ENCODE measurements at places on chromosomes 6 and 20. TPM values are rescaled to one million over a fixed set of nuclear protein-coding genes. Genes with fewer than 3 reads are reported as not detected.

The MLN gene
- not detected for polyA plus RNA-seq

The DPM1 gene
- 63.0 TPM for polyA plus RNA-seq

The ANKRD6 gene
- polyA plus RNA-seq: 0.63 TPM

The HDGFL1 gene
- polyA plus RNA-seq: not detected

The CPNE5 gene
- 105 TPM for polyA plus RNA-seq

The PLEKHG1 gene
- 82.2 TPM for polyA plus RNA-seq

The ERMARD gene
- polyA plus RNA-seq: 19.4 TPM

The MYLK2 gene
- not detected for polyA plus RNA-seq

The PI16 gene
- 2.7 TPM for polyA plus RNA-seq

The ULBP3 gene
- polyA plus RNA-seq: not detected

The TMEM217 gene
- polyA plus RNA-seq: not detected

The LSM14B gene
- 3.4 TPM for polyA plus RNA-seq

The THEMIS gene
- 0.47 TPM for polyA plus RNA-seq

The AVP gene
- polyA plus RNA-seq: not detected

The DEF6 gene
- 73.5 TPM for polyA plus RNA-seq

The STX16 gene
- polyA plus RNA-seq: 22.7 TPM

The TAAR8 gene
- polyA plus RNA-seq: not detected

The TPBG gene
- polyA plus RNA-seq: not detected

The SLC22A7 gene
- not detected for polyA plus RNA-seq

The PREX1 gene
- polyA plus RNA-seq: 16.7 TPM

The ADTRP gene
- polyA plus RNA-seq: not detected

The CD24 gene
- polyA plus RNA-seq: 197 TPM

The RPS6KA2 gene
- 5.0 TPM for polyA plus RNA-seq

The ASXL1 gene
- polyA plus RNA-seq: 14.9 TPM

The RBM24 gene
- polyA plus RNA-seq: not detected

The TAP1 gene
- polyA plus RNA-seq: 215 TPM

The CLVS2 gene
- polyA plus RNA-seq: not detected

The NRM gene
- 47.4 TPM for polyA plus RNA-seq

The NRSN1 gene
- polyA plus RNA-seq: not detected

The DUSP15 gene
- polyA plus RNA-seq: not detected

The HLA-DRA gene
- 17,877 TPM for polyA plus RNA-seq

The MAP7 gene
- polyA plus RNA-seq: 0.19 TPM

The UBE2J1 gene
- 147 TPM for polyA plus RNA-seq

The EDEM2 gene
- 46.1 TPM for polyA plus RNA-seq

The C2 gene
- not detected for polyA plus RNA-seq

The MRPL18 gene
- 80.7 TPM for polyA plus RNA-seq

The PLG gene
- polyA plus RNA-seq: not detected

The RPN2 gene
- 200 TPM for polyA plus RNA-seq

The PDE7B gene
- 2.2 TPM for polyA plus RNA-seq

The ESF1 gene
- 6.0 TPM for polyA plus RNA-seq

The SNPH gene
- polyA plus RNA-seq: 0.37 TPM

The SLC35D3 gene
- polyA plus RNA-seq: not detected

The ARID1B gene
- polyA plus RNA-seq: 23.8 TPM

The CLIC1 gene
- polyA plus RNA-seq: 626 TPM

The ACSS2 gene
- 20.1 TPM for polyA plus RNA-seq

The SDC4 gene
- not detected for polyA plus RNA-seq

The GGTLC1 gene
- not detected for polyA plus RNA-seq

The MYLK4 gene
- polyA plus RNA-seq: not detected

The SUPT3H gene
- polyA plus RNA-seq: 7.3 TPM

The PRL gene
- polyA plus RNA-seq: not detected

The EMILIN3 gene
- not detected for polyA plus RNA-seq

The CCN5 gene
- not detected for polyA plus RNA-seq

The ABHD16B gene
- not detected for polyA plus RNA-seq

The MOG gene
- polyA plus RNA-seq: not detected

The CAGE1 gene
- not detected for polyA plus RNA-seq

The MAFB gene
- 0.41 TPM for polyA plus RNA-seq

The ADGB gene
- polyA plus RNA-seq: not detected

The RNF182 gene
- polyA plus RNA-seq: not detected

Data from naive B cell (primary cell).